NCI-H1417 (cell line): ENCODE measurements at places on chromosomes 1 and 21.

DNA sequence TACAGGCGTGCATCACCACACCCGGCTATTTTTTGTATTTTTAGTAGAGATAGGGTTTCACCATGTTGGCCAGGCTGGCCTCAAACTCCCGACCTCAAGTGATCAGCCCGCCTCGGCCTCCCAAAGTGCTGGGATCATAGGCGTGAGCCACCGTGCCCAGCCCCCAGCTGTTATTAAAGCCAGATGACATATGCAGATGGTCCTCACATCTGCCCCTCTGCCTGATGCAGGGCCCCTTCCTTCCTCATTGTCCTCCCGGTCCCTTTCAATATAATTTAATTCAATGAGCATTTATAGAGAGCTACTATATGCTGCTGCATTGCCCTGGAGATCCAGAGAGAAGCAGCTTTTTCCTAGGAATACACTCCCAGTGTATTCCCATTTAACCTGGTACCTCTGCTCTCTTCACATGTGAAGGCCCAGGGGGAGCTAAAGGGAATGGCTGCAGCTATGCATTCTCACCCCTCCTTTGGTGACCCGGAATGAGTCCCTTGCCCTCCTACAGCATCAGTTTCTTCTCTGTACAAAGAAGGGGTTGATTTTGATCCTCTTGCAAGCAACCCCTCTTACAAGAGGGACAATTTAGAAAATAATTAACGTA, 55.6 kb downstream of the L1TD1 start:
- no peak for DNase-seq

- DNase-seq: no peak
Measured at GRCh38 chr21:44758781-44759627, 42.6 kb downstream of the UBE2G2 start.

GRCh38 chr21:25457946-25458345, 149.3 kb downstream of the MRPL39 start:
- no peak for DNase-seq

- DNase-seq: no peak
Measured at GRCh38 chr1:246801241-246802020, 77.2 kb downstream of the SCCPDH start.

GRCh38 chr1:168387781-168388760, 107.4 kb downstream of the TBX19 start:
- DNase-seq: no peak

GRCh38 chr1:225533238-225533637, 105.4 kb upstream of the LBR start:
- DNase-seq: peak; percentile 47

- no peak for DNase-seq
Measured at GRCh38 chr21:15098908-15099307, 34.1 kb upstream of the NRIP1 start.
